ENCODE measurements at places on chromosomes 2 and 18.

GRCh38 chr18:48228301-48228715 lies 180.9 kb downstream of the ZBTB7C start:
- DNase-seq = no peak

DNA sequence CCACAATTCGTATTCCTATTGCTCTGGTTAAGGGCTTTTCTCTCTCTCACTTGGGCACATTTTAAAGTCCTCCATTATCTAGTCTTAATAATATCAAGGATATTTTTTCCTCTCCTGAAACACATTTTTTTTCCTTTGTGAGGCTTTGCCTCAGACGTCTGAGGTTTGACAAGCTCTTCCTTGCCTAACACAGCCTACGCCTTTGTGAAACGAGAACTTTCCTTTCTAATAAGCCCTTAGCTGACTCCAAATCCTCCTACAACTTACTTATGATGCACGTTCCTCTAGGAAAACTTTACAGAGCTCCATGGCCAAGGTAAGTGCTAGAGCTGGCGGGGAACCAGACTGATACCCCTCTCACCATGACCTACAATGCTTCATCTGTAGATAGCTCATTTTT lies 841.5 kb downstream of the SOCS6 start:
- no peak for DNase-seq

DNA sequence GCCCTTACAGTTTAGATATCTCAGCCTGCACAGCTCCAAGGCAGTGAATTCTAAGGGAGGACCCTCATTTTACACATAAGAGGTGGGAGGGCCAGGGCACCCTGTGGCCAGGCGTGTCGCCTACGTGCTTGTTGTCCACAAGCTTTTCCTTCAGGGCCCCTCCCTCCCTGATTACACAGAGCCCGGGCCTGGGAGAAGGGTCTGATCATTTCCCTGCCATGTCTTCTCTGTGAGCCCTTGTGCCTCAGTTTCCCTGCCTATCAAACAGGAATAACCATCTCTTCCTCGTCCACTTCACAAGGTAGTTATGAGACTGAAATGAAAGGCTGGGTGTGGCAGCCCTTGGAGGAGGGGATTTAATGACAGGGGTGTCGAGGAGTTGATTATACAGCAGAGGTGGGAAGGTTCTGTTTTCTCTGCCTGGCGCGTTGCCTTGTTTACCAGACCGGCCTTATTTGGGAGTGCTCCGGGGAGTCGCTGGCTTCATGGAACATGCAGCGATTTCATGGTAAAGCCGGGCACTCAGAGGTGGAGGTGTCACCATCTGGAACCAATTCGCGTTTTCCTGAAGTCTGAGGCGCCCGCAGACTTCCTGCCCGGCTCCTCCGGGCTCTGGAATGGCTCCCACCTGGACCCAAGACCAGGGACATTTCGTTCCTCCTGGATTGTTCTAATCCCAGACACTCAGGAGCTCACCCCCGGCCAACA lies 208.9 kb downstream of the KLHL29 start:
- DNase-seq = no peak

DNA sequence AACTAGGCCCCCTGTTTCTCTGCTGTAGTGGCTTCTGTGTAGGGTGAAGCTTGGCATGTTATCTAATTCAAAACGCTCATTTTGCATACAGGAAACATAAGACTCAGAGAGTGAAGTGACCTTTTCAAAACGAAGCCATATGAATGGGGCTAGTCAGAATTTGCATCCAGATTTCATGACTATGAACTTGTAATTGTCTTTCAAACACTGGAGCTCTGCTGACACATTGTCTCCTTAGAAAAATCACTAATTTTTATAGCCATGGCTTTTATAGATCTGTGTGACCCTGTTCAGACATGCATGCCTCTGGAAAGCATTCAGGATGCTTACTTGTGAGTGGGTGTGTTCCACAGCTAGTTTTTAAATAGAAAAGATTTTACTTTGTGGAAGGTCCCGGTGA lies 444.3 kb upstream of the GCFC2 start:
- DNase-seq = no peak

DNA sequence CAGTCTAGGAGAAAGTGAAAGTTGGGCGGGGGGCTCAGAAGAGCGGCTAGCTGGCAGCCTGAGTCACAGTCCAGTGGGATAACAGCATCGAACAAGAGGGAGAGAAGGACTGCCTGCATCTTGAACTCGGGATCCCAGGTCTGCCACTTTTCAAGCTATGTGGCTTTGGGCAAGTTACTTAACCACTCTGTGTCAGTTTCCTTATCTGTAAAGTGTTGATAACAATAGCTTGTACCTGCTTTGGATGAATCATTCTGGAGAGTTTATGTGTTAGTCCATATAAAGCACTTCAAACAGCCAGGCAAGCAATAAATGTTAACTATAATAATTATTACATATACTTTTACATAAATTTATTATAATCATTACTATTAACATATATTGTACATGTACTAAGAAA lies 4.6 kb downstream of the DYSF start:
- no peak for DNase-seq

- no peak for DNase-seq
Measured at GRCh38 chr2:227826019-227826521, 12.4 kb downstream of the CCL20 start.

DNA sequence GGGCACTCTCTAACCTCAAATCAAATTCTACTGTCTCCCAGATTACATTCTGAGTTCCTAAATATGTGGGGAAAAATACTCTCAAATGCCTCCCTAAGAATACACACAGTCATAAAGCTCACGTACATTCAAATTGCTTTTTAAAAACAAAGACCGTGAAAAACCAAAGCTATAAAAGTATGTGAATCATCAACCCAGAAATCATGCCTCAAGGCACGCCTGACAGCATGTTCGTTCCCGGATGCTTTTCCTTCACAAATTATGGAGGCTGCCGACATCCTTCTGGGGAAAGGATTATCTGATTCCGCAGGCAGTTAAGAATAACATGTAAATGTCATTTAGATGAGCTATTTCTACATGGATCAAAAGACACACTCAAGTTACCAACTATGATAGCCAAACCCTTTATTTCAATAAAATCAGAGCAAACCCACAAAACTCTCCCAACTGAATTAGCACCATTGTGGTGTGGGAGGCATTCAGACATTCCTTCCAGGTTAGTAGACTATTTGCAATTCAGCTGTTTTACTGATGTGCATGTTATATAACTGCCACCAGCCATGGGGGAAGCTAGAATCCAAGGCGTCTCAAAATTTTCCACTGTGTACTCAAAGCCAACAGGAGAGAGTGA lies 398.2 kb upstream of the TRIB2 start:
- no peak for DNase-seq

DNA sequence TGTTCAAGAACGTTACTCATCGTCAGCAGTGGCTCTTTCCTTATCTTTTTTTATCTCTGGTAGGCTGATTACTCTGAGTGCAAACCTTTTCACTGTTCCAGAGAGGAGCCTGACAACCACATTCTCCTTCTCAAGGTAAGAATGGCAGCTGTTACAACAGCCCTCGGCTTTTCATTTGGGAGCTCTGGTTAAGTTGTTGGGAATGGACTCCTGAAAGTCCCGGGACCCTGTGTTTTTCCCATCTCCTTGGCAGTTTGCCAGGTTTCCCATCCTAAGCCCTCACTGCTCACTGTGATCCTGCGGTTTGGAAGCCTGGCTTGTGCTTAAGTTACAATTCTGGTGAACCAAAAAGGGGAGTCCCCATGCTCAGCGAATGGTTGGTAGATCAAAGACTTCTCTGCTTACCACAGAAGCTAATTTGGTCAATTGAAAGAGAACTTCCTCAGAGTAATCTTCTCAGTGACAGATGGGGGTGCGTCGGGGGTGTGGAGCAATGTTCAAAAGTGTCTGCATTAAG lies 122.3 kb downstream of the LYPD6B start:
- no peak for DNase-seq

GRCh38 chr2:133570542-133570941 lies 2.3 kb upstream of the NCKAP5 start:
- DNase-seq = no peak

GRCh38 chr2:159650574-159650973 lies 34.2 kb upstream of the BAZ2B start:
- no peak for DNase-seq

- no peak for DNase-seq
Measured at GRCh38 chr2:86284987-86285386, 52.4 kb downstream of the REEP1 start.

- no peak for DNase-seq
Measured at GRCh38 chr2:9373047-9373446, 50.3 kb downstream of the ITGB1BP1 start.

DNA sequence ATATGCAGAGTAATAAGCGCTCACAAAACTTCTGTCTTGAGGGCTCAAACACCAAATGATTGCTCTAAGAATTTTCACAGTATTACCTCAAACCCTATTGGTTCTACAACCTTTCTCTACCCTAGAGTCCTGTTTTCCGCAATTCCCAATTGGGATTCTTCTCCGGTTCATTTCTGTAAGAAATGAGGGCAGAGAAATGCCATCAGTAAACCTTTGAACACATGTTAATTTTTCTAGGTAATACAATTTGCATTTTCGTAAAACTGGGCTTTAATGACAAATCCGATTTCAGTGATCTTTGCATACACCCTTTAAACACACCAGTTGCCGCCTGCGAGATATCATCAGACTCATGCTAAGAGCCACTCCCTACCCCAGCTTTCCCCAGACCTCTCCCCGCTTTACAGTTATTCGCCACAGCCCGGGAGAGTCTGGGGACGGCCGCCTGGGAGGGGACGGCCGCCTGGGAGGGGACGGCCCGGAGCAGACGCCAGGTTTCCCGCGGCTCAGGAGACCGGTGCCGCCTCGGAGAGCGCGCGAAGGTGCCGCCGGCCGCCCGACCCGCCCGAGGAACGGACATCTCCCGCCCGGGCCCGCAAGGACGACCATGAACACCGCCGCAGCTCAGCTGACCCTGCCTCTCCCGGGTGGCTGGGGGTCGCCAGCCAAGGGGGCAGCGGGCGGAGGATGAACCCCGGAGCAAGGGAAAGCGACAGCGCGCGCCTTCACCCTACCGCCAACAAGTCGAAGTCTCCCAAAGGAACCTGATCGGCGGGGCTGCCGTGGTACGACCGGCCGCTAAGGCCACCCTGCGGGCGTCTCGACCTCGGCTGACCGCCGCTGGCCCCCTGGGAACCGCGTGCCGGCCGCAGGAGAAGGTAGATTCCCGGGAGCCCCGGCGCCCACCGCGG lies 463 bp downstream of the SMC6 start:
- no peak for DNase-seq

DNA sequence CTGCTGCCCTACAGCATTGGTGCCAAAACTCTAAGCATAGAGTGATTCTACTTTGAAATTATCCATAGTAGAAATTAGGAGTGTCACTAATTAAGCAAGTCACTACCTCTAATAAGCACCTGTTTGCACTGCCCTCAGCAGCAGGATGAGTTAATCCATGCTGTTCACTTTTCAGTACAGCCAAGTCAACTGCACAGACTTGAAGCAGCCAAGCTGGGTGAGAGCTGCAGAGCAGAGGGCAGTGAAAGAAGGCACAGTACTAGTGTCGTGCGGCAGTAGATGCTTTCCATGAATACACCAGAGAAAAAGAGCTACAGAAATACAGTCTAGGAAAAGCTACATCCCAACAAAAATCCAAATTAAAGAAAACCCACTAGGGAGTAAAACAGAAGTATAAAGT lies 98.6 kb downstream of the RAPH1 start:
- no peak for DNase-seq

DNA sequence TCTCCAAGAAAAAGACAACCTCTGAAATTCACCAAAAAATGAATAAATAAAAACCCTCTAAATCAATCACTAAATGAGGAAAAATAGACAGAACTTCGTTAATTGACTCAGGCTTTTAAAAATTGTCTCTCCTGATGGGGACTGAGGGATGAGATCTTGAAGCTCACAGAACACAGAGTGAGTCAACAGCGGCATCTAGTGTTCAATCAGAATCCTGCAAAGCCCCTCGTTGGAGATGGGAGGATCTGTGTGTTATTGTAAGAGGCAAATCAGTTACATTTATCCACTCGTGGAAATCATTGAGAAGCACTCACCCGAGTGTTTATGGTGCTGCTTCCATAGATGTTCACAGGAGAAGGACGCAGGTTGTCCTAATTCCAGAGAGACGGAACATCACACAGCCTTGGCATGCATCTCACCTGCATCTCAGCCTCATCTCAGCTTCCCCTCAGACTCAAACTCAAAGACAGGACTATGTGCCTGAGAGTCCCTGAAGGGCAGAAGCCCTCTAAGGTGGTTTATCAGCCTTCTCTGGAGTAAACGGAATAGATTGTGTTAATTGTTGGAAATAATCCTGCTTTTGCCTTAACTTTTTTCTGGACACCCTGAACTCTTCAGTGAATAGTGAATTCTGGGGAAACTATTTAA lies 82.0 kb downstream of the MREG start:
- DNase-seq = no peak

DNA sequence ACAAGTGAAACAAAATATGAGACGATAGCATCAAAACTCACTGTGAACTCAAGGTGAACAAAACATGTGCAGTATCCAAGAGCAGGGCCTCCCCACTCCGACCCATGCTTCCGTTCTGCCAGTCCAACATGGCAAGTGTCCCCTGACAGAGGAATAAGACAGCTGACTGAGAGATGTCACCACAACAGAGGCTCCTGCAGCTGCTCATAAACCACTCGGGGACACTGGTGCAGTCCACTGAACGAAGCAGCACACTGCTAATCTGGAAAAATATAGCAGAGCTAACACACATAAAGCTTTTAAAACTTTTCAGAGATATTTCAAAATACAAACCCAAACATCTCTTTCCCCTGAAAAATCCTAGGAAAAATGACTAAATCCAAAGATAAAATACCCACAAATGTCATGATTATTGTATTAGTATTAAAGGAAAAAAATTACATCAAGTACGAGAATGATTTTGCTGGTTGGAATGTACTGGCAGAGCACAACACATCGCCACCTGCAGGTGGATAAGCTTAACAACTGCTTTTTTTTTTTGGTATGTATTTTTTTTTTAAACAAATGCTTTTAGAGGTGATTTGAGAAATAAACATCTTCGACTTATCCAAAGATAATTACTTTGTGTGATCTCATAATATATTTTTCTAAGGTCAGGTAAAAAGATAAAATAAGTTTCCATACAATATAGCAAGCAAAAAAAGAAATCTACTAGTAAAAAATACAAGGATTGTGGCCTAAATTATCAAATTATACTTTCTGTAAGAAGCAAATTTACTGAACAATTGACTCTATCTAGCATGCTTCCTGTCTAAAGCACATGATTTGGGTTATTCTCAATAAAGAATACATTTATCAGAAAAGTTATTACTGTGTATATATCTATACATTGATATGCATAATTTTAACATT lies 18.6 kb downstream of the THADA start:
- no peak for DNase-seq

DNA sequence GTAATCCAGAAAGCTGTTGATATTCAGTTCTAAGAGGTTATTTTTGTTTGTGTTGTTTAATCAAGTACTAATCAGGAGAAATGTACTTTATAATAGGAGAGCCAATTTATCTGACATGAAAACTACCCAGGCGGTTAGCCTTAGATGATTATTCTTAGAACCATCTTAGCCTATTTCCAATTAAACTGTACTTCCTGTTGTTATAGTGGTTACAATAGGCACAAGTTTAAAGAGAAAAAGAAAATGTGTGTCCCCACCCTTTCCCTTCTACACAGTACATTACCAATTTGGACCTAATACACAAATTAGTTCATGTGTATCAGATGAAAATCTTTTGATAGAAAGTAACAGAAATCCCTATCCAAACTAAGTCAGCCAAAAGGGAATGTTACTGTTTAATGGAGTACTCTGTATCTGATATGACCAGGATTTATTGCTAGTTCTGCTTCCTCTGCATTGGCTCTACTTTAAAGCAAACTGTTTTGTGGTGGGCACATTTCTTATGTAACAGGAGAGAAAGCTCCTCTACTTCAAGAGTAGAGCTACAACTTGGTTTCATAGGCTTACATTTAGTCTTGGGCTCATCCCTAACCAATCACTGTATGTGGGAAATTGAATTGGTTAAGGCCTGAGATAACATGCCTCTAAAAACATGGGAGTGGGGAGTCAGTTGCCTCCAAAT lies 217.9 kb downstream of the UBE2E3 start:
- DNase-seq = no peak
